ENCODE measurements at places on chromosomes 5 and 9. TPM values are rescaled to one million over a fixed set of nuclear protein-coding genes. Genes with fewer than 3 reads are reported as not detected.
A peak's percentile ranks its signal among the peaks of the same experiment; 100 is the strongest.

GRCh38 chr9:119963798-119964372, 594.6 kb upstream of the BRINP1 start:
- peak overlapping the region; percentile 27 for H3K27ac ChIP-seq
- no peaks in the 10 kb centered on the region for H3K27me3 ChIP-seq
- H3K36me3 ChIP-seq = peaks cover 9% of the 10 kb centered on the region
- peak overlapping the region; percentile 31 for H3K4me3 ChIP-seq

DNA sequence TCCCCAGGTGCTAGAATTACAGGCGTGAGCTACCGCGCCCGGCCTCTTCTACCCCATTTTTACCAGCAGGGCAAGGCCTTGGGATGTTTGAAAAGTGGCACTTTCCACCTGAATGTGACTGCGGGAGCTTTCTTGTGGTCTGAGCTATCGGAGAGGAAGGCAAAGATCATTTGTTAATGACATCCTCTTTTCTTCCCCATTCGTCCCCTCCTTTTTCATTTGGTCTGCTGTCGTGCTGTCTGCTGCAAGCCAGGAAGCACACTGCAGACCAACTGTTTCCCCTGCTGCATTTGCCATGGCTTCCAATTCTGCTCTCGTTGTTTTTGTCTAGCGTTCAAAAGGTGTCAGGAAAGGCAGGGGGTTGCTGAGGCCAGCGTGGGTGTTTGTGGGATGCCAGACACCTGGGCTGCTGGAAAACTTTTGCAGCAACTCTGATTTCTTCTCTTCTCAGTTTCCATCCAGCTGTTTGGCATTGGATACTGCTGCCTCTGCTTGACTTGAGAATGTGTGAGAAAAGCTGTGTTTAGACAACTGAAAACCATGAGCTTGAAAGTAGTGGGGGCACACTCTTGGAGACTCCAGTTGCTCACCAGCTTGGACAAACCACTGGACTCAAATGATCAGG, 196.4 kb upstream of the MSX2 start:
- H3K36me3 ChIP-seq = no peaks in the 10 kb centered on the region
- H3K27me3 ChIP-seq = no peaks in the 10 kb centered on the region
- no peak overlapping the region for H3K27ac ChIP-seq
- H3K4me3 ChIP-seq = no peak overlapping the region
- peaks cover 8% of the 10 kb centered on the region for H3K4me1 ChIP-seq
- DNase-seq = no peak

- H3K27ac ChIP-seq = no peak overlapping the region
- no peak overlapping the region for H3K4me3 ChIP-seq
- H3K27me3 ChIP-seq = no peaks in the 10 kb centered on the region
- no peak for DNase-seq
- H3K4me1 ChIP-seq = no peaks in the 10 kb centered on the region
These were observed 38.9 kb upstream of the TLX3 start for GRCh38 chr5:171270136-171270535.

DNA sequence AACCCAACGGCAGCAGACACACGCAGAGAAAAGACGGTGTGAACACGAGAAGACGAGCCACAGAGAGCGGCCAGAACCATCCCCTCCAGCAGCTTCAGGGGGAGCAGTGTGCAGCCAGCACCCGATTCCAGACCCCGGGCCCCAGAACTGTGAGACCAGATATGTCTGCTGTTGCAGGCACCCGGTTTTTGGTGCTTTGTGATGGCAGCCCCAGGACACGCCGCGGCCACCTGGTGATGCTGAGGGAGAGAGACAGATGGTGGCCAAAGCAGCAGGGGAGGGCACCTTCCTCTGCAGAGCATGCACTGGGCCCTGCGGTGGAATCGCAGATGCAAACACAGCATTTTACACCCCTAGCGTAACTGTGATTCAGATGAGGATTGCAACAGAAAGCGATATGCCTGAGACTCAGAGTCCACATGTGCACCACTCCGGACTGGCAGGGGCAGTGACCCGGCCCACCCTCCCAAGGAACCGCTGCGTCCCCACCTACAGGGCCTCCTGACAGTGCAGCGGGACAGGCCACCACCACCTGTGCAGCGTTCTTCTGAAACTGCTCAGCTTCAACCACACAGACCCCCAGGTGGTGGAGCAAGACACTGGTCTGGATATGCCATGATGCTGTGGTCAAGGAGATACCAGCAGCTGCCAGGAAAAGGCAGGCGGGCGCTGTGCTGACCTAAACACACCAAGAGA, 24.0 kb downstream of the ZDHHC11B start:
- H3K4me1 ChIP-seq = no peaks in the 10 kb centered on the region
- H3K4me3 ChIP-seq = no peak overlapping the region
- no peak overlapping the region for H3K27ac ChIP-seq
- peak; percentile 25 for DNase-seq

DNA sequence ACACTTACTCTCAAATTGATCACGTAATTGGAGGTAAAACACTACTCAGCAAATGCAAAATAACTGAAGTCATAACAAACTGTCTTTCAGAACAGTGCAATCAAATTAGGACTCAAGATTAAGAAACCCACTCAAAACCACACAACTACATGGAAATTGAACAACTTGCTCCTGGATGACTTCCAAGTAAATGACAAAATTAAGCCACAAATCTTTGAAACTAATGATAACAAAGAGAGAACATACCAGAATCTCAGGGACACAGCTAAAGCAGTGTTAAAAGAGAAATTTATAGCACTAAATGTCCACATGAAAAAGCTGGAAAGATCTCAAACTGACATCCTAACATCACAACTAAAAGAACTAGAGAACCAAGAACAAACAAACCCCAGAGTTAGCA, 540.5 kb upstream of the CDH18 start:
- no peak overlapping the region for H3K27ac ChIP-seq
- no peaks in the 10 kb centered on the region for H3K36me3 ChIP-seq
- H3K4me1 ChIP-seq = no peaks in the 10 kb centered on the region
- H3K27me3 ChIP-seq = no peaks in the 10 kb centered on the region
- H3K4me3 ChIP-seq = no peak overlapping the region

GRCh38 chr9:87250205-87250604, 247.5 kb upstream of the DAPK1 start:
- no peak overlapping the region for H3K27ac ChIP-seq
- no peak for DNase-seq
- H3K4me3 ChIP-seq = no peak overlapping the region
- H3K27me3 ChIP-seq = no peaks in the 10 kb centered on the region
- no peaks in the 10 kb centered on the region for H3K4me1 ChIP-seq
- no peaks in the 10 kb centered on the region for H3K36me3 ChIP-seq

GRCh38 chr5:4945296-4945695, 194.8 kb upstream of the ADAMTS16 start:
- H3K27ac ChIP-seq = no peak overlapping the region
- no peaks in the 10 kb centered on the region for H3K4me1 ChIP-seq
- no peak for DNase-seq
- no peaks in the 10 kb centered on the region for H3K36me3 ChIP-seq

DNA sequence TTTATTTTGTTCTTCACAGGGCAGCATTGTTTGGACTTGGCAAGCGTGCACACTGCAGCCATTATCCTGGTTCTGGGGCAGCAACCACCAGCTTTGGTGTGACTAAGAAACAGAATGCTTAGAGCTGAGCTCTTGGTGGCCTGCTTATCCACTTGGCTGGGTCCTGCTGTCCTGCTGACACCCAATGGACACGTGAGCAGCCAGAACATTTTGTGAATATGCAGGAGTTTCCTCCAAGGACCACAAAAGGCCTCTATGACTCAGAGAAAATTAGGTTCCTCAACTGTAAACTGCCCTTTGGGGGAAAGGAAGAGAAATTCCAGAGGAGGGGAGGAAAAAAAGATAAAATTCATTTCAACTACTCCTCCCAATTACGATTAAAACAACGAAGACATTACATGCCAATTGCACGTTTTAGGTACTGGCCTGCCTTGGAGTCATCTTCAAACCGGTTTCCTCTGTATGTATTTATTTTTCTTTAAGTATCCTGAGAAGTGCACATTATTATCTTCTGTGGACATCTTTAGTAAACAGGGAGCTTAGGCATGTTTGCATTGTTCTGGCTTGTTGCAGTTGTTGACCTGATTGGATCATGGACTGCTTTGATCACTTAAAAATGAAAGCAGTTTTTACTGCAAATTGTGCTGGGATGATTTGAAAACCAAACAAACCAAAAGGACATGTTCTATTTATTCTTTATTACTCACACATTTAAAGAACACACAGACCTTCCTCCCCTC, 82.3 kb upstream of the TLE4 start:
- no peaks in the 10 kb centered on the region for H3K4me1 ChIP-seq
- no peak overlapping the region for H3K27ac ChIP-seq
- no peaks in the 10 kb centered on the region for H3K27me3 ChIP-seq
- no peaks in the 10 kb centered on the region for H3K36me3 ChIP-seq
- no peak for DNase-seq

DNA sequence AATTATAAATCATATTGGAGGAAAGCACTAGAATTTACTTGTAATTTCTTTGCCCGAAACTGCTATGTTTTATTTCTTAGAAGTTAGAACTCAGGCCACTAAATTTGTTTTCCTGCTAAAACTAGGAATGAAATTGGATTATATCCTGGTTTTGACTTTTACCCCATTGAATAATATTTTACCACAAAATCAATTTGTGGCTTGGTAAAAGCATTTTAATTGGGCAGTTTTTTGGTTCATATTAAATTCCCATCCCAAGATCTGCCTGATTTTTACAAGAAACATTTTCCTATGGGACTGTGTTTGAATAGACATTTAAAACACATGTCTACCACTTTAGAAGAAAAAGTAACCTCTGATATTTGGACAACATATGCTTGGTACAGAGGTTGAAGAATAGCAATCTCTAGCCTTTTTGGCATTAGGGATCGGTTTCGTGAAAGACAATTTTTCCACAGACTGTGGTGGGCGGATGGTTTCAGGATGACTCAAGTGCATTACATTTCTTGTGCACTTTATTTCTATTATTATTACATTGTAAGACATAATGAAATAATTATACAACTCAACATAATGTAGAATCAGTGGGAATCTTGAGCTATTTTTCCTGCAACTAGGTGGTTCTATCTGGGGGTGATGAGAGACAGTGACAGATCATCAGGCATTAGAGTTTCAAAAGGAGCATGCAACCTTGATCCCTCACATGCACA, 565.6 kb downstream of the PRR16 start:
- no peak for DNase-seq
- no peak overlapping the region for H3K27ac ChIP-seq
- H3K27me3 ChIP-seq = no peaks in the 10 kb centered on the region
- H3K36me3 ChIP-seq = no peaks in the 10 kb centered on the region
- H3K4me3 ChIP-seq = no peak overlapping the region
- H3K4me1 ChIP-seq = no peaks in the 10 kb centered on the region

- H3K27me3 ChIP-seq = no peaks in the 10 kb centered on the region
- no peaks in the 10 kb centered on the region for H3K4me1 ChIP-seq
- H3K4me3 ChIP-seq = no peak overlapping the region
- no peak overlapping the region for H3K27ac ChIP-seq
These were observed 228.4 kb downstream of the TENT4A start for GRCh38 chr5:6941631-6942030.

DNA sequence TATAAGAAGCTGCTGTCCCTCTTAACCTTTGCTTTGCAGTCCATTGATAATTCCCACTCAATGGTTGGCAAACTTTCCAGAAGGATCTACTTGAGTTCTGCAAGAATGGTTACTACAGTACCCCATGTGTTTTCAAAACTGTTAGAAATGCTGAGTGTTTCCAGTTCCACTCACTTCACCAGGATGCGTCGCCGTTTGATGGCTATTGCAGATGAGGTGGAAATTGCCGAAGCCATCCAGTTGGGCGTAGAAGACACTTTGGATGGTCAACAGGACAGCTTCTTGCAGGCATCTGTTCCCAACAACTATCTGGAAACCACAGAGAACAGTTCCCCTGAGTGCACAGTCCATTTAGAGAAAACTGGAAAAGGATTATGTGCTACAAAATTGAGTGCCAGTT, 27.8 kb upstream of the SETD9 start:
- H3K27me3 ChIP-seq = no peaks in the 10 kb centered on the region
- no peaks in the 10 kb centered on the region for H3K4me1 ChIP-seq
- peaks cover 15% of the 10 kb centered on the region for H3K36me3 ChIP-seq
- no peak overlapping the region for H3K4me3 ChIP-seq
- DNase-seq = no peak

- H3K27me3 ChIP-seq = no peaks in the 10 kb centered on the region
- no peak for DNase-seq
- H3K36me3 ChIP-seq = no peaks in the 10 kb centered on the region
These were observed 298.5 kb upstream of the CDH18 start for GRCh38 chr5:20286512-20286911.

DNA sequence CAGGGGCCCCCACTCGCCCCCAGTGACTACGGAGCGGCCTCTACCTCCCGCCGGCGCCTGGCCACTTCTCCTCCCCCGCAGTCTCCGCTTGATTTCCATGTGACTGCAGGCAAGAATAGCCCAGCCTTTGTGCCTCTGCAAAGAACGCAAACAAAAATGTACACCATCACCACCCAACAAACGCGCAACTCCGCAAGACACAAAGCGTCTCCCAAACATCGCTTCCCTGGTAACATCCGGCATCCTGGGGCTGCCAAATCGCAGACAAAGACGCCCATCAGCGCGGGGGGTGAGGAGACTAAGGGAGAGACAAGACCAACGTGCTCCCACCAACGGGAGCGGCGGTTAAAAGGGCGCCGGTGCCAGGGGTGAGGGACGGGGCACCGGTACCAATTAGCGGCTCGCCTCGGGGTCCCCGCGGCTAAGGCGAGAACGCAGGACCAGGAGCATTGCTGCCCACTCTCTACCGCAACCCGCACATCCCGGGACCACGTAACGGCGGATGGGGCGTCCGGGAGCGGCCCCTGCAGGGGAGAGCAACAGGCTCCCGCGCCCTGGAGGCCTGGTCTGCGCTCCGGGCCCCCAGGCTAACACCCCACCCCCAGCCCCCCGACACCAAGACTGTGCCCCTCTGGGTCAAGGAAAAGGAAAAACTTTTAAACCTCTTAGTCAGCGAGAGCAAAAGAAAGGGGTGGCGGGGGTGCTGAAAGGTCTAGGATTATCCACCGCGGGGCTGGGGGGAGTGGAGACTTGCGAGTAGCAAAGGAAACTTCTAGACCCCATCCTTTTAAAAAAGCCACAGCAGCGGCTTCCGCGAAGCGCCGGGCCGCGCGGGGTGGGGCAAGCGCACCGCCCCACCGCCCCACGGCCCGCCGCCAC, 885 bp downstream of the MPDZ start:
- H3K27ac ChIP-seq = no peak overlapping the region
- DNase-seq = peak; percentile 64
- H3K36me3 ChIP-seq = no peaks in the 10 kb centered on the region
- H3K4me3 ChIP-seq = peak overlapping the region; percentile 82

Gene HAVCR1
- not detected for total RNA-seq

Gene GBGT1
- total RNA-seq = 9.3 TPM

Data from H9 (cell line).